ENCODE measurements at places on chromosomes 5 and 9. TPM values are rescaled to one million over a fixed set of nuclear protein-coding genes. Genes with fewer than 3 reads are reported as not detected.

DNA sequence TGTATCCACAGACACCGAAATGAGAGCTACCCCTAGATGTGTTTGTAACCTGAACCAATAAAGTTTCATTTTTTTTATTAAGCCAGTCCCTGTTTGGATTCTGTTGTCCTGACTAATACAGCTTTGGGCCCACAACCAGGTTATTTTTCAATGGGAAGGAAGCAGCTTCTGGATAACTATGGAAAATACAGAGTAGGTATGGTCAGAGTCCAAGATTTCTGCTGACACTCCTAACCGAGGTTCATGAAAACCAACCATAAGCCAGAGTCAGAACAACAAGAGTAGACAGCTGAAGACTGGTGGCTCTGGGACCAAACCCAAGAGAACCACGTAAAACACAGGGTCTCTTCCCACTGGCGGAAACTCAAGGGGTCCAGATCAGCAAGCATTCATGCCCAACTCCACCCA lies 10.8 kb downstream of the KLF9 start:
- DNase-seq: no peak

The NIM1K gene
- polyA plus RNA-seq: 0.56 TPM

- no peak for DNase-seq
Observed at GRCh38 chr5:75331-76320, 16.3 kb upstream of the PLEKHG4B start.

GRCh38 chr5:1931604-1932231 lies 49.0 kb upstream of the IRX4 start:
- peak; percentile 39 for DNase-seq

The PCDHB14 gene
- polyA plus RNA-seq: 0.44 TPM

DNA sequence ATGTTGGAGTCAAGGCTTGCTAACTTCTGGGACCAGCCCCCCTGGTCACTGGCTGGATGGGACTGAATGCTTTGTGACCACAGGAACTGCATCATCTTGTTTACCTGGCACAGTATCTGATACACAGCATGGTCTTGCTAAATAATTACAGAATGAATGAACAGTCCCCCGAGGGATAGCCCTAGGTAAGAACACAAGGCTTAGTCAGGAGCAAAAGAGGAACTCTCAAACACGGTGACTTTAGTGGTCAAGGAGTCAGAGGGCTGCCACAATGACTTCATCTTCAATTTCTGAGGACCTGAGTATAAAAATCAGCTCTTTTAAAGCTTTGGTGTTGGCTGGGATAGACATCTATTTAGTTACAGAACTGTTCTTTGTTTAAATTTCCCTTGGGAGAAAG lies 15.1 kb upstream of the CXCL14 start:
- no peak for DNase-seq

DNA sequence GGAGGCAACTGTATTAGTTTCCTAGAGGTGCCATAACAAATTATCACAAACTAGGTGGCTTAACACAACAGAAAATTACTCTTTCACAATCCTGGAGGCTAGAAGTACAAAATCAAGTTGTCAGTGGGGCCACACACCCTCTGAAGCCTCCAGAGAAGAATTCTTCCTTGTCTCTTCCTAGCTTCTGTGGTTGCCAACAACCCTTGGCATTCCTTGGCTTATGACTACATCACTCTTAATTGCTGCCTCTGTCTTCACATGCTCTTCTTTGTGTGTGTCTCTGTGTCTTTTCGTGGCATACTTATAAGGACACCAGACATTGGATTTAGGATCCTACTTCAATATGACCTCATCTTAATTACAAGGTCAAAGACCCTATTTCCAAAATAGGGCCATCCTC lies 327.5 kb downstream of the CHSY3 start:
- DNase-seq: no peak

- DNase-seq: no peak
Observed at GRCh38 chr9:68626526-68626925, 78.5 kb upstream of the PIP5K1B start.

DNA sequence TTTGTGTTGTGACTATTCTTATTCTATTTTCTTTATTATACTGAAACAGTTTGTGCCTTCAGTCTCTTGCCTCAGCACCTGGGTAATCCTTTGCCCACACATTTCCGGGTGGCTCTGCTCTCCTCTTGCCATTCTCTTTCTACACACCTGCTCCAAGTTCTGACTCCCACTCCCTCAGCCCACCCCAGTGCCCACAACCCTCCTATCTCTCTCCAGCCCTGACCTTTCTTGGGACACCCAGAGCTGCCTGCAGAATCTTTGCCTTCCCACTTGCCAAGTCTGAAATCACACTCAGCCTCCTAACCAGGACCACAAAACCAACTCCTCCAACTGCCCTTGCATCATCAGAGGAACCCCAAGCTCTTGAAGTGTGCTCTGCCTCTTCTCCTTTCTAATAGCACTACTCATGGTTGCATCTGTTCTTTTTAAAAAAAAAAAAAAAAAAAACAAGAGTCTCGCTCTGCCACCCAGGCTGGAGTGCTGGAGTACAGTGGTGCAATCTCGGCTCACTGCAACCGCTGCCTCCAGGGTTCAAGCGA lies 4.1 kb downstream of the SWI5 start:
- no peak for DNase-seq

DNA sequence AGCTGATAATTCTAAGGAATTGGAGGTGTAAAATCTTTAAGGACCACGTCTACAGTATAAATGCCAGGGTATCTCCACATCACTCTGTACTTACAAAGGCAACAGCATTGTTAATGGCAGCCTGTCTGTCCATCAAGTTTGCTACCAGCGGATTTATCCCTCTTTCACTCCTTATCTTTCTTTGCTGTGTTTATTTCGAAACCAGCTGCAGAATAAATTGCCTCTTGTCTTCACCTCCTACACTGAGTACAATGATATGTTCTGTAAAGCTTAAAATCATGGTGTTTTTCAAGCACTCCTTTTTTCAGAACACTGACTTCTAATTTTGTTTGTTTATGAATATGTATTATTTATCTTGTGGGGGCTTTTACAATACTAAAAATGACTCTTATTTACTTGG lies 1088.1 kb downstream of the NR2F1-AS1 start:
- DNase-seq: no peak

DNA sequence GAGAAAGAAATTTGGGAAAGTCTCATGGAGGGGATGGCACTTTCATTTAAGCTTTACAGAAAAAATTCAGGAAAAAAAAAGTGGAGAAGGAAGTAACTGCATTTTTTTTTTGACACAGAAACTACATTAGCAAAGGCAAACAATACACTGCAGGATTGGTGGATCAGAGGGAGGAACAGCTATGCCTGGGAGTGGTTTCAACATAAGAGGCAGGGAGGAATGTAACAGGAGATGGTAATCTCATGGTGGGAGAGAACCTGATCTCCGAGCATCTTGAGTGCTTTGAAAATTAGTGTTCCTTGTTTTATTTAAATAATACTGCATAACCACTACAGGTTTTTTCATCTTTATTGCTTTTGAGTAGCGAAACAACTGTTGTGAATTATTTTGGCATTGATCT lies 249.4 kb downstream of the FAM170A start:
- DNase-seq: peak; percentile 5

GRCh38 chr5:17806818-17807468 lies 172.7 kb downstream of the TAF11L14 start:
- DNase-seq: no peak

DNA sequence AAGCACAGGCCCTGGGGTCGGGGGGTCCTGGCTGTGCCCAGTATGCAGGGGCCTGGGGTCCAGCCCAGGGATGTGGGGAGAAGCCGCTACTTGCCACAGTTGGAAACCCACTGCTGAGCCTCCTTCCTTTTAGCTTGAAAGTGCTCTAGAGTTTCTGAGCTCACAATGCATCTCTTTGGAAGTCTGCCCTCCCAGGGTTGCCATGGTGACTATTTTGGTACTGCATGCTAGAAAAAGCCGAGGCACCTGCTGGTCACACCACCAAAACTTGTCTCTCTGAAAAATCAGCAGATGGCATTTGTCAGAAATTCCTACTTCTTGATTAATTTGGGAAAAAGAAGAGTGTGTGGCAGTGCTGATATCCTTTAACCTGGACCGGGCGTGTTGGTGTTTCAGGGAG lies 151.8 kb downstream of the SEC61B start:
- no peak for DNase-seq

Measured in stomach (tissue), 19 donors.